ENCODE measurements at places on chromosomes 16 and 17.
A peak's percentile ranks its signal among the peaks of the same experiment; 100 is the strongest.

DNA sequence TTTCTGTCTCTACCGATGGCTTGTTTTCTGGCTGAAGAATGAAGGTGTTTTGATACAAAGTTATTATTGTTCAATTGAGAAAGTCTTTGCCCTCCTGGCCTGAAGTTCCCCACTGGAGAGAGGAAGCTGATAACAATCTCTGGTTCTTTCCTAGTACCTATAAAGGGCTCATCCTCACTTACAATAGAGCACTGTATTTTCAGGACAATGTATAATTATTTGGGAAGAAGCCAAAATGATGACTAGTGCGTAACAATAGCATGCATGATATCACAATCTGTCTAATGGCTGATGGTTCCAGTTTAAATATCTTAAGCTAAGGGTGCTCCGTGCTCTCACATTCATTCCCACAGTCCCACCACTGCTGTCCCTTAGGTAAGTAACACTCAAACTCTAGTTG lies 230.7 kb downstream of the IRX3 start:
- DNase-seq, result no peak

GRCh38 chr16:23705517-23705902 lies 7.5 kb downstream of the ERN2 start:
- DNase-seq, result no peak

GRCh38 chr16:74936902-74937560 lies 47.9 kb downstream of the WDR59 start:
- no peak for DNase-seq

DNA sequence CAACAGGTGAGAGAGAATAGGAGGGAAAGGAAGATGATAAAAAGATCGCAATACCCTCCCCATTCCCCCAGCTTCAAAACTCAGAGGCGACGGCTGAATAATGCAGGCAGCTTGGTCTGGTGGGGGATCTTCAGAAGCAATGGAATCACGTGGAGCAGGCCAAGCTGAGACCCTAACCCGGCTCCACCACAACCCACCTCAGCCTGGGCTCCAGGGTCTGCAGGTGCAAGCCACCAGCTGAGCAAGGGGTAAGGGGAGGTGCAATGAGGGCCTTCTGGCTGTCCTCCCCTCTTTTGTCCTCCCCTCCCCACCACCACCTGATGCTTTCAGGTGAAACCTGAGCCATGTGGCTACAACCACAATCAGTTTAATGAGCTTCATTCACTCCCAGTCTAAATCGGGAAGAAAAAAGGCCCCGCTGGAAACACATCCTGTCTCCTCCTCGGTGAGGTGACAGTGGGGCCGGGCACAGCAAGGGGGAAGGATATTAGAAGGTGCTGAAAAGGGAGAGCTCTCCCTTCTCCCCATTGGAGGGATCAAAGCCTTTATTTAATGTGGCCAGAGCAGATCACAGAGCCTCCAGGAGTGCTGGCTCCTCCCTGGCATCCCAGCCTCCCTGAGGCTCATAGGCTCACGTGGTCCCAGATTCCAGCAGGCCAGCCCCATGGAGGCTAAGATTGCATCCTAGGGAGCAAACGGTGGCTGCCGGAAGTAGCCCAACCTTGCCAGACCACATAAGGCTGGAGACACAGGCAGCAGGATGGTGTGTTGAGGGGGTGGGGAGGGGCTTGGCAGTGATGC lies 261.0 kb downstream of the SOX9 start:
- peak; percentile 38 for DNase-seq

DNA sequence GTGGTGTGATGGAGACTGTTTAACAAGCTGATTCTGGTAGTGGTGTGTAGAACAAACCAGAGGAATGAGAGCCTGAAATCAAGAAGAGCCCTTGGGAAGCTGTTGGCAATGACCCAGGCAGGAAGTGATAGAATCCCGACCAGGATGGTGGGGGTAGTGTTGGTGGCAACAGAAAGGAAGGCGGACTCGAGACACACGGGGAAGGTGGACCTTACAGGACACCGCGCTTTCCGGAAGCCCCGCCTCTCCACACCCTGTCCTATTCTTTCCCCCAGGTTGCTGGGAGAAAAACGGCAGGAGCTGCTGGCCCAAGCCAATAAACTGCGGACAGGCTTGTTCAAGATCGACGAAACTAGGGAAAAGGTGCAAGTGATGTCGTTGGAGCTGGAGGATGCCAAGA lies 30.0 kb upstream of the KDM6B start:
- no peak for DNase-seq

GRCh38 chr17:78915872-78916632 lies 9.1 kb downstream of the TIMP2 start:
- no peak for DNase-seq

GRCh38 chr16:56369202-56369601 lies 56.1 kb downstream of the AMFR start:
- DNase-seq, result no peak

DNA sequence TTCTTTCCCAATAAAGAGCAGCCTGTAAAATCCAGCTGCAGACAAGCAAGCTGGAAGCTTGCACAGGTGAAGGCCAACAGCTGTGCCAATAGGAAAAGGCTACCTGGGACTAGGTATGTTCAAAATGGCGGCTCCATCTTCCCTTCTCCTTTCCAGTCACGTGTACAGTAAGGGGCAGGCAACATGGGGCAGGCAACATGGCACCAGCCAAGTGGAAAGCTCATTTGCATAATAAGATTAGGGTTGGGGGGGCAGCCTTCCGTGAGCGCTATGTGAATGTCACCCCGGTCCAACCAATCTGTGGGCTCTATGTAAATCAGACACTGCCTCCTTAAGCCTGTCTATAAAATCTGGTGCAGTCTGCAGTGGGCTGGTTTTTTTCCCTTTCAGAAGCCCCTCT lies 31.3 kb downstream of the TVP23A start:
- no peak for DNase-seq
